ENCODE measurements at places on chromosomes 6 and 20. TPM values are rescaled to one million over a fixed set of nuclear protein-coding genes. Genes with fewer than 3 reads are reported as not detected.

The KHDC1 gene
- 0.32 TPM for total RNA-seq

The PDE7B gene
- 5.2 TPM for total RNA-seq

The LTA gene
- total RNA-seq = 0.29 TPM

The APCDD1L gene
- total RNA-seq = not detected

The ADAM33 gene
- total RNA-seq = 39.5 TPM

The CLPSL2 gene
- total RNA-seq = 2.3 TPM

The MCCD1 gene
- not detected for total RNA-seq

The HRH3 gene
- total RNA-seq = not detected

The OR11A1 gene
- not detected for total RNA-seq

The SRMS gene
- not detected for total RNA-seq

The ADGB gene
- not detected for total RNA-seq

All from breast epithelium (tissue), 4 donors.